ENCODE measurements at places on chromosomes 5 and 9.

- DNase-seq: no peak
Measured at GRCh38 chr5:120655828-120656435, 191.8 kb downstream of the PRR16 start.

- peak; percentile 47 for DNase-seq
Measured at GRCh38 chr5:10595672-10596309, 31.9 kb downstream of the ANKRD33B start.

GRCh38 chr9:136835932-136836904, 6.1 kb upstream of the AJM1 start:
- no peak for DNase-seq

DNA sequence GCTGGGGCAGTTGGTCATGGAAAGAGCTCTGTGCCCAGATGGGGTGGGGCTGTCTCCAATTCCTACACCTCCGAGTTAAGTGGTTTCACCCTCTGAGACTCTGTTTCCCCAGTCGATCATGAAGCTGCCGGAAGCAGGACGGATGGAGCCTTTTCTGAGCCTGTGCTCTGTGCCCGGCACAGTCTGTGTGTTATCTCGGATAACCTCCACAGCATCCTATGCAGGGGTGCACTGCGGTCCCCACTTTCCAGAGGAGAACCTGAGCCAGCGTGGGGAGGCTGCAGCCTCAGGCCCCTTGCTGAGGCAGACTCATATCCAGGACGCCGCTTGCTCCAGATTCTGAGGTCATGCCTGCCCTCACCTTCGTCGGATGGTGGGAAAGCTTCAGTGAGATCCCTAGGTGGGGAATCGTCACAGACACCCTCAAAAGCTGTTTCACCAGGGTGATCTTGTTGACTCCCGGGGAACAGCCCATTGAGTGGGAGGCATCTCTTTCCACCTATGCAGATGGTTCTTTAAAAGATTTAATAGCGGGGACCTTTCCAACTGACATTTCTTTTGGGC, 6.9 kb upstream of the COL5A1 start:
- no peak for DNase-seq

Measured in bone marrow (tissue), 2 donors.